CD8-positive, alpha-beta memory T cell (primary cell): ENCODE measurements at places on chromosomes 6 and 20.

DNA sequence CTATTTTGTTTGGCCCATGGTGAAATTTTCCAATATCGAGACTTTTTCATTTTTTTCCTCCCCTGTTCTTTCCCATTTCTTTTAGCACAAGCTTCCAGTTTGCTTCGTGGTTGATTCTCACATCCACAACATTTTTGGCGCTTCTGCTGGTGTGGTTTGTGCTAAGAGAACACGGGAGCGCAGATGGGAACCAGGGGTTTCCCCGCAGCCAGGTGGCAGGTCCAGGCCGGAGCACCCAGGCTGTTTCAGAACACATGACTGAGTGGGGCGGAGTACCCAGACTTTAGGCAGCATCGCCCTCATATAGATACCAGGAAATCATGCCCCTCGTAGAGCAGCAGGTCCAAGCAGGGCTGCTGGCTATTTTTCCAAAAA, 58.0 kb downstream of the SYTL3 start:
- DNase-seq, result no peak

DNA sequence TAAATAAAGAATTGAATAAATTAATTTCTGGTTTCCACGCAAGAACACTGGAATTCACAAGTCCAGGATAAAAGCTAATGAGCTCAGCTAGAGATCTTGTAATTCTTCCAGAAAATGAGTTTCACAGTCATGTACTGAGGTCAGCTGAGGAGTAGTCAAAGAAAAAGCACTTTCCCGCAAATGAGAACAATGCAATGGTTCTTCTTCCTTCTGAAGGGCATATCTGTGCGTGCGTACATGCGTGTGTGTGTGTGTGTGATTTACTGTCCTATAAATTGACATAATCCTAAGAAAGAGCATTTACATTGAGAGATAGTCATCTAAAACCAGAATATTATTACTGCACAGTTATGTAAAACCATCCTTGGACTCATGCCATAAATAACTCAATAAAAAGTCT, 968.9 kb upstream of the EYS start:
- no peak for DNase-seq

GRCh38 chr6:164832410-164832809, 477.0 kb downstream of the C6orf118 start:
- DNase-seq, result no peak

DNA sequence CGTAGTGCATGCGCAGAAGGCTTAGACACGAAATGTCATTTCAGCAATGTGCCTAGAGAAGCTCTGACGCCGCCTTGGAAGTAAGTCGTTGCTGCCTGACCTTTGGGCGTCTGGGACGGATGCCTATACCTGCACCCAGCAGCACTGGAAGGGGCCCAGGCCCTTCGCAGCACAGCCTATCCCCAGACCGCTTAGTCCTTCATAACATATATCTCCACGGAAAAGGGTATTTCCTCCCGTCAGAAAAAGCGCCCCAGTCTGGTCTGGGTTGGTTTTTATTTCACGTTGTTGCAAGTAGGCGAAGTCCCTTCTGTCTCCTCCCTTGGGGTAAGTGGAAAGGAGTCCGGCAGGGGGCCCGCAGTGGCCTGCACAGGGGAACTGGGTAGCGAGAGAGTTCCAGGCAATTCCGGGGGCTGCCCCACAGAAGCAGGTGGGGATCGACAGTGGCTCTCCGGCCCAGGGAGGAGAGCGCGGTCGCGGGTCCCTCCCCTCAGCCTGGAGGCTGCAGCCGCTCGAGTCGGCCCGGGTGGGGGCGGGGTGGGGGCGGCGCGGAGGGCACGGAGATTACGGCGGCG, 559 bp upstream of the EYA4 start:
- no peak for DNase-seq

GRCh38 chr6:35919085-35919826, 1.6 kb downstream of the SRPK1 start:
- no peak for DNase-seq
